NT2/D1 (cell line): ENCODE measurements at places on chromosomes 2 and 18.

- no peak for DNase-seq
Measured at GRCh38 chr2:24448797-24449196, 42.3 kb upstream of the NCOA1 start.

GRCh38 chr2:104871649-104871971 is 17.7 kb downstream of the POU3F3 start:
- no peak for DNase-seq

DNA sequence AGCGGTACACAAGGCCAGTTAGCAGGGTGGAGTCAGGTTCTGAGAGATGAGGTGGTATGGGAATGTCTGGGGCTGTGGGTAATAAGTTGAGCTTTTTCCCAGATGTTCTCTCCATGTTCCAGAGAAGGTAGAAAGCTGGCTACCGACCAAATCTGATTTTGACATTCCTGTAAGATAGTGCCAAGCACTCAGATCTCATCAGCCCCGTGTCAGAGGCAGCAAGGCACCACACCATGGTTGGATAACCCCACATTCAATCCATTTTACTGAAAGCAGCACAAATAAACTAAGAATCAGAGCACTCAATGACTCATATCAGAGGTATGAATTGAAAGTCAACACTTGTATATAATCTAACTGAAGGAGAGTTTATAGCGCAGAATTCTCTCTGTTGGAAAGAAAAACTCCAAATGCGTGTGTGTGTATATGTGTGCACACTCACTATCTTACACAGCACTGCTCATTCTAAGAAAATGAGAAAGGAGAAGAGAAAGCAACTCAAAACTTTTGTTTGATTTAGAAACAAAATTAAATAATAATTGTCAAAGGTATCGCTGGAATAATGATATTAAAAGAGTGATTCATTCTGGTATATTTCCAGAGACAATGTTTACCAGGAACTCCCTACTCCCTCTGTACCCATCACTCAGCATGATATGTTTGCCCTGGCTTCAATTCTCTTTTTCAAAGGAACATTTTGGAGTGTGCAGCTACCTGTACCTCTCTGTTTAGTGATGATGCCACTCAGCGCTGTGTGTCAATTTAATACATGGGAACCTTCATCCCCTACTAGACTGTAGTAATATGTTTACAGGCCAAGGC is 375.1 kb upstream of the ID2 start:
- DNase-seq = no peak

GRCh38 chr18:34223893-34224422 is 755 bp downstream of the NOL4 start:
- no peak for DNase-seq

GRCh38 chr18:7548721-7549120 is 18.4 kb upstream of the PTPRM start:
- no peak for DNase-seq

DNA sequence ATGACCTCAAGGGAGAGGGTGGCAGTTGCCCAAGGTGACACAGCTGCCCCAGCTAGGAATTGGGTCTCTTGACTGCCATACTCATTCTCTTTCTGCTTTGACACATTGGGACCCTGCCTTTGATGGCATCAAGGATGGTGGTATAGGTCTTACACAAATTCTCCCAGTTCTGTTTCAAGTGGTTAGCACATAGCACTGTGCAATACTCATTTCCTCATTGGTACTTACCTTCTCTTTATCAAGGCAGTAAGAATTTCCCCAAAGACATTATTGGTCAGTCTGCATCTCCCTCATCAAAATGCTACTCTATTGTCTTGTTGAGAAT is 35.9 kb upstream of the CCDC93 start:
- DNase-seq = no peak
